NCI-H2081 (cell line): ENCODE measurements at places on chromosomes 3 and 15.

DNA sequence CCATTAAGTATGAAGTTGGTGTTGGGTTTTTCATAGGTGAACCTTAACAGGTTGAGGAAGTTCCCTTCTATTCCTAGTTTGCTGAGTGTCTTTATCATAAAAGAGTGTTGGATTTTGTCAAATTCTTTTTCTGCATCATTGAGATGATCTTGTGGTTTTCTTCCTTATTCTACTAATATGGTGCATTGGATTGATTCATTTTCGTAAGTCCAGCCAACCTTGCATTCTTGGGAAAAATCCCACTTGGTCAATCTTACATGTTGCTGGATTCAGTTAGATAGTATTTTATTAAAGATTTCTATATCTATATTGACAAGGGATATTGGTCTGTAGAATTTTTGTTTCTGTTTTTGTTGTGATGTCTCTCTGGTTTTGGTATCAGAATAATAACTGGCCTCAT lies 83.7 kb upstream of the C15orf39 start:
- no peak for DNase-seq

GRCh38 chr15:42788725-42789124 lies 51.8 kb upstream of the CDAN1 start:
- DNase-seq, result no peak

GRCh38 chr15:67143646-67144045 lies 78.2 kb downstream of the SMAD3 start:
- no peak for DNase-seq

DNA sequence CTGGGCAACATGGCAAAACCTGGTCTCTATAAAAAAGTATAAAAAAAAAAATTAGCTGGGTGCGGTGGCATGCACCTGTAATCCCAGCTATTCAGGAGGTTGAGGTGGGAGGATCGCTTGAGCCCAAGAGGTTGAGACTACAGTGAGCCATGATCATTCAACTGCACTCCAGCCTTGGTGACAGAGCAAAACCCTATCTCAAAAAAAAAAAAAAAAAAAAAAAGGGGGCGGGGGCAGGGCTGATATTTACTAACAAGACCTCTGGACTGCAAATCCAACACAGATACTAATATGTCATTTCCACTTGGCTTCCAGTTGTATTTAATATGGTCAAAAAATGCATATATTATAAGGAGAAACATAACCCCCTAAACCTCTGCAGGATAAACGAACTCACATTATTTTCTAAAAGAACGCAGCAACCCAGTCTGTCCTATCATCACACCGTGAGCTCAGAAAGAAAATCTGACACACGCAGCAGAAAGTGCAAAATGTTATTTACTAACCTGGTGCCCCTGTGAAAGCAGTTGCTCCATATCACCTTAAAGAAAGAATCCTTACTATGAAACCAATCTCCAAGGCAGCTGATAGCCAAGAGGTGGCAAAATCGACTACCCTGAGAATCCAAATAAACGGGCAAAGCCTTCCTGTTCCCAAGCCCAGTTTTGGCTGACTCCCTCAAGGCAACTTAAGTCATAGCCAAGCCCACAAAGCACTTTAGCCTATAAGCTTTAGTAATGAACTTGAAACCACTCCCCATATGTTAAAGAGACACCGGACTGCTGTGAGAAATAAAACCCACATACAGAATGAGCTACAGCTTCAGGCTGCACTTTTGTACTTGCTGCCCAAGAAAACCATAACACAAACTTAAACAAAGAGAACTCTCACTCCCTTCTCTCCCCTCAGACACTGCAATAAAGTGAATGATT lies 39.3 kb downstream of the PLD1 start:
- no peak for DNase-seq

GRCh38 chr3:4531478-4532025 lies 38.4 kb downstream of the ITPR1 start:
- no peak for DNase-seq

GRCh38 chr3:13584901-13585300 lies 36.0 kb downstream of the FBLN2 start:
- DNase-seq, result no peak
